Chondrocyte (in vitro differentiated cells): ENCODE measurements at places on chromosomes 11 and 22. TPM values are rescaled to one million over a fixed set of nuclear protein-coding genes. Genes with fewer than 3 reads are reported as not detected.

CATSPERZ gene
- 0.92 to 1.0 TPM in 2 of 3 replicates, not detected in the other for total RNA-seq

VWCE gene
- 2.4 to 4.1 TPM (median 3.6 TPM) in 3 replicates for total RNA-seq

TREH gene
- total RNA-seq, result not detected in 3 replicates

GAS2 gene
- total RNA-seq, result 1.2 to 1.7 TPM (median 1.6 TPM) in 3 replicates

NAALAD2 gene
- 0.23 to 1.7 TPM (median 1.1 TPM) in 3 replicates for total RNA-seq

GRCh38 chr11:96322775-96323641 lies 20.0 kb downstream of the MAML2 start:
- no peak overlapping the region for H3K4me3 ChIP-seq
- no peaks in the 10 kb centered on the region for H3K27me3 ChIP-seq
- peaks cover 1% of the 10 kb centered on the region for H3K36me3 ChIP-seq
- peaks cover 93% of the 10 kb centered on the region for H3K4me1 ChIP-seq
- DNase-seq, result no peak

DNA sequence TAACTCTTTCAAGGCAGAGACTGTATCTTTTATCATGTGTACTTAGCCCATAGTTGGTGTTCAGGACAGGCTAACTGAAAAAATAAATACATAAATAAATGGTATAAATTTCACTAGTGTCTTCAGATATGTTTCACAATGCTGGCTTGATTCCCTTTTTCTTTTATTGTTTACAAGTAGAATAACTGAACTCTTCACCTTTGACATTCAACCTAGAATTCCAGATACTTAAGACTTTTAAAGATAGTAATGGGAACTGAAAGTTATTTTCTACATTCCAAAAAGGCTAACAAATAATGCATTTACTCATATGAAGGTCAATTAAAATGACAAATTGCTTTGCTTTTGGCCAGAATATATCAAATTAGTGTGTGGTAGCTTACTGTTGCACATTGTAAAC lies 411.3 kb upstream of the TENM4 start:
- DNase-seq, result no peak
- no peak overlapping the region for H3K27ac ChIP-seq
- peaks cover 6% of the 10 kb centered on the region for H3K27me3 ChIP-seq
- H3K4me3 ChIP-seq, result no peak overlapping the region
- H3K4me1 ChIP-seq, result no peaks in the 10 kb centered on the region

- peaks cover 9% of the 10 kb centered on the region for H3K36me3 ChIP-seq
- no peak overlapping the region for H3K4me3 ChIP-seq
- no peak for DNase-seq
Measured at GRCh38 chr11:12358302-12359188, 18.8 kb upstream of the PARVA start.

GRCh38 chr11:75149766-75150465 lies 991 bp upstream of the SLCO2B1 start:
- no peak for DNase-seq
- H3K4me1 ChIP-seq, result no peaks in the 10 kb centered on the region
- H3K27me3 ChIP-seq, result peaks cover 16% of the 10 kb centered on the region
- no peak overlapping the region for H3K4me3 ChIP-seq

DNA sequence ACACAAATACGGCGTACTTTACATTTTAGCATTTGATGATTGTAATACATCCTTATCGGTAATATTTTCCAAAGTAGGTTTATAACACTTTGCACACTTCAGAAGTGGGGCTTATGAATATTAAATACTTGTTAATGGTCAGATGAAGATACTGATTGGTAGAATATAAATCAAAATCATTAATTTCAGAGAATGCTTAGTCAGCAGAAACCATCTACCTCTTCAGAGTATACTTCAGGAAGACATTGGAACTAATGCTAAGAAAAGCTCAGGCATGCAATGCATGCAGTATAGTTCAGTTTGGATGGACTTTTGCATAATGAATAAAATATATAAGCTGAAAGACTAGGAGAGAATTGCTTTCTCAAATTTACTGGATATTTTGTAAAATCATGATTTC lies 19.7 kb upstream of the TECTA start:
- no peak overlapping the region for H3K4me3 ChIP-seq
- no peak overlapping the region for H3K27ac ChIP-seq
- DNase-seq, result no peak
- H3K4me1 ChIP-seq, result peaks cover 3% of the 10 kb centered on the region
- H3K36me3 ChIP-seq, result peaks cover 8% of the 10 kb centered on the region
- no peaks in the 10 kb centered on the region for H3K27me3 ChIP-seq

DNA sequence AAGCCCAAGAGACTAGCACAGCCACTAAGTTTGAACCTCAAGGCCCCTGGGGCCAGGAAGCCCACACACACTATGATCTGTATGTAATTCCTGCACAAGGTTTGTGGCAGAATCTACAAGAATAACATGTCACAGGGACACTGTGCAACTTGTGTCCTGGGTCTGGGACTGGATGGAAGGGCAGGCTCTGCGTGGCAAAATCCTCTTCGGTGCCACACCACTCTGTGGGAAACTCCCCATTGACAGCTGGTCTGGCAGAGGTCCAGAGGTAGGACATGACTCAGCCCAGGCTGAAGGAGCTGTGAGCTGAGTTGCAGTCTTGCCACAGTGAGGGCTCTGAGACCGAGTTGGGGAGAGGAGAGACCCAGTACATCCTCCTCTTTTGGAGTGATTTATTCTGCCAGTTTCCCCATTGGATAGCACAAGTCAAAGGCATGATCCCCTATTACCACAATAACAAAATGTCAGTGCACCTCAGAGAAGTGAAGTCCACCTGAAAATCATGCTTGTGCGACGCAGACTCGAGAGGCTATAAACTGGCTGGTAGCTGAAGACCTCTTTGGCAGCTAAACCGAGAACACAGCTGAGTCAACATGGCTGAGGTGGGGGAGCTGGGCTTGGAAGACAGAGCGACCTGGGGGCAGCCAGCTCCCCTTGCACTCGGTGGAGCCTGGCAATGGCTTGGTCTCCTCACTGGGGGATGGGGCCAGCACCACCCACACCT lies 23.3 kb upstream of the SERPIND1 start:
- peaks cover 15% of the 10 kb centered on the region for H3K36me3 ChIP-seq
- DNase-seq, result no peak
- no peaks in the 10 kb centered on the region for H3K27me3 ChIP-seq

- no peaks in the 10 kb centered on the region for H3K36me3 ChIP-seq
- H3K4me1 ChIP-seq, result peaks cover 13% of the 10 kb centered on the region
- no peaks in the 10 kb centered on the region for H3K27me3 ChIP-seq
- H3K4me3 ChIP-seq, result no peak overlapping the region
Measured at GRCh38 chr11:103923451-103923931, 112.9 kb upstream of the DDI1 start.

- H3K4me3 ChIP-seq, result no peak overlapping the region
- peaks cover 27% of the 10 kb centered on the region for H3K27me3 ChIP-seq
- no peak for DNase-seq
- H3K36me3 ChIP-seq, result no peaks in the 10 kb centered on the region
- no peaks in the 10 kb centered on the region for H3K4me1 ChIP-seq
- no peak overlapping the region for H3K27ac ChIP-seq
Measured at GRCh38 chr11:84526250-84526649, 1100.9 kb downstream of the DLG2 start.

- no peaks in the 10 kb centered on the region for H3K36me3 ChIP-seq
- H3K27ac ChIP-seq, result no peak overlapping the region
- H3K27me3 ChIP-seq, result peaks cover 40% of the 10 kb centered on the region
- H3K4me1 ChIP-seq, result peaks cover 12% of the 10 kb centered on the region
- DNase-seq, result peak; percentile 19
Measured at GRCh38 chr11:116576526-116576925, 196.3 kb downstream of the BUD13 start.

DNA sequence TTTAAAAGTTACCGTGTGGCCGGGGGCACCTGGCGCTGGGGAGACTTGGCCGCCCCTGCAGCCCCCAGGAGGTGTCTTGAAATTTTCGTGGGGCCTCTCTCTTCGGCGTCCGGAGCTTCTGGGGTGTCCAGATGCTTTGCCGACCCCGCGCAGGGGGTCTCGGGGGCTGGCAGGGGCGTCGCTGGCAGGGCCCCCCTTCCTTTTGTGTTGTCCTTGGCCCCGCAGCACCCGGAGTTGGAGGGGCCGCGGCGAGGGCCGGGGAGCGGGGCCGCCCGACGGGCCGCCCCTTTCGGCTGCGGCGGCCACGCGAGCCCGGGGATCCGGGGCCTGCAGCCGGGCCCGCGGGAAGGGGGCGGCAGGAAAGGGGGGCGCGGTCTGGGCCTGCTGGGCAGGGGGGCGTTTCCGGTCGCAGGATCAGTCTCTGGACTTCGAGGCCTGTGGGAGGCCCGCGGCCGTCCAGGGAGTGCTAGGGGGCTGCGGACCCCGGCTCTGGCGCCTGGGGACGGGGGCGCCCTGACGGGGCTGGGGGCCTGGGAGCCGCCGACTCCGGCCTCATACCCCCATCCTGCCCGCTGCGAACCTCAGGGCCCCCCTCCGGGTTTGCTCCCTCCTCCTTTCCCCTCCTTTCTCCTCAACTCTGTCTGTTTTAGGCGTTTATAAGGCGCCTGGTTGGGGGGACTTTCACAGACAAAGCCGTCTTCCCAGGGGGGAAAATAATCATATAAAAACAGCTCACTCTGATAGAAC lies 869 bp downstream of the ZC3H7B start:
- no peak for DNase-seq
- H3K27me3 ChIP-seq, result no peaks in the 10 kb centered on the region
- H3K36me3 ChIP-seq, result no peaks in the 10 kb centered on the region
- peak overlapping the region; percentile 80 for H3K27ac ChIP-seq
- peak overlapping the region; percentile 77 for H3K4me3 ChIP-seq

- H3K27me3 ChIP-seq, result no peaks in the 10 kb centered on the region
- no peak overlapping the region for H3K27ac ChIP-seq
- H3K36me3 ChIP-seq, result peaks cover 1% of the 10 kb centered on the region
- DNase-seq, result no peak
- H3K4me3 ChIP-seq, result no peak overlapping the region
Measured at GRCh38 chr11:92511522-92512203, 287.0 kb downstream of the FAT3 start.

DNA sequence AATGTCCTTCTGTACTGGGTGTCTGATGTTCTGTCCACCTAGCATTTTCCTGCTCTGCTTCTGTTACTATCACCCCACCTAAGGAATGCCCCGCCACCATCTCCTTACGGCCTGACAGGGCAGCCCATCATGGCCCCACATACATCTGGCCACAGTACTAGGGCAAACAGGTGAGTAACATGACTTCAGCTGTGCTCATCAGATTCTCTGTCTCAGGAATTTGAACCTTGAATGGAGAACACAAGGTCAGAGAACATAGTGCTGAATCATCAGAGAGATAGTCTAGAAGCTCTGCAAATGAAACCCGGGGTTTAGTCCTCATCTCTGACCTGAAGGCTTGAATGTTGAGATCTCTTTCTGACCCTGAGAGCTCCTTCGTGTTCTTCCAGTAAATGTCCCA lies 32.4 kb downstream of the ZC3H12C start:
- H3K4me3 ChIP-seq, result no peak overlapping the region
- H3K27me3 ChIP-seq, result no peaks in the 10 kb centered on the region
- DNase-seq, result no peak
- no peaks in the 10 kb centered on the region for H3K36me3 ChIP-seq
- H3K4me1 ChIP-seq, result peaks cover 52% of the 10 kb centered on the region

DNA sequence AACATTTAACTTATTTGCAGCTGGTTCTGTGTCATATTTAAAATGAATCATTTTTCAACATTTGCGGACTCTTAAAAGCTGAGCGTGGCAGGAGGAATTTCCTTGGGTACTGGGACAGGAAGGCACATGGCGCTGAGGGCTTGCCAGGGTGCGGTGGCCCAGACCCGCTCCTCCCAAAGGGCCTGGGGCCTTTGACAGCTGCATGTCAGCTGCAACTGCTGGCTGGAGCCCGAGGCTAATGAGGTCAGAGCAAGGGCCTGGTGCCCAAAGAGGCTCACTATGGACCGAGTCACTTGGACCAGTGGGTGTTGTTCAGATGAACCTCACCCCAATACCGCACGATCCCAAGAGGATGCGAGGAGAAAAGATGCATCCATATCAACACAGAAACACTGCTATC lies 326.9 kb downstream of the CTTN start:
- no peak for DNase-seq
- H3K27me3 ChIP-seq, result peaks cover 39% of the 10 kb centered on the region
- no peak overlapping the region for H3K4me3 ChIP-seq
- H3K4me1 ChIP-seq, result no peaks in the 10 kb centered on the region

DNA sequence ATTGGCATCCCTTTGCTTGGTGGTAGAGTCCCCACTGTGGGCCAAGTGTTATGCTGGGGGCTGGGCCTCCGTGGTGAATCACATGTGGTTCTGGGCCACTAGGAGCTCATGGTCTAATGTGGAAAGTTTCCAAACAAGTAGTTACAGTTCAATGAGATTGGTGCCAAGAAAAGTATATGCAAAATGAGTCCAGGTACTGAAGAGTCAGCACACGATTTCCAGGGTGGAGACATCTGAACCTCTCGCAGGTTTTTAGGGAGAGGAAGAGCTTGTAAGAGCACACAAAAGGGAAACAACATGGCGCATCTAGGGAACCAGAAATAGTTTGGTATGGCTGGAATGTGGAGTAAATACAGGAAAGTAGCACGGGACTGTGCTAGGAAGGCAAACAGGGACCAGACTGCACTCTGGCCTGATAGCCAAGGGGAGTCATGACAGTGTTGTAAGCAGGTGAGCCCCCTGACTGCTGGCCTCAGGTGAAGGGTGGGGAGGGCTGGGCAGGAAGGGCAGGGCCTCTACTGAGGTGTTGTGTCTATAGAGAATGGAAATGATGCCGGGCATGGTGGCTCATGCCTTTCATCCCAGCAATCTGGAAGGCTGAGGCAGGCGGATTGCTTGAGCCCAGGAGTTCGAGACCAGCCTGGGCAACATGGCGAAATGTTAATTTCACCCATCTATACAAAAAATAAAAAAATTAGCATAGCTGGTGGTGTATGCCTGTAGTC lies 12.6 kb downstream of the POLR2F start:
- no peak for DNase-seq
- no peaks in the 10 kb centered on the region for H3K27me3 ChIP-seq
- peaks cover 33% of the 10 kb centered on the region for H3K36me3 ChIP-seq
- peaks cover 22% of the 10 kb centered on the region for H3K4me1 ChIP-seq
- peak overlapping the region; percentile 87 for H3K27ac ChIP-seq
- no peak overlapping the region for H3K4me3 ChIP-seq

DNA sequence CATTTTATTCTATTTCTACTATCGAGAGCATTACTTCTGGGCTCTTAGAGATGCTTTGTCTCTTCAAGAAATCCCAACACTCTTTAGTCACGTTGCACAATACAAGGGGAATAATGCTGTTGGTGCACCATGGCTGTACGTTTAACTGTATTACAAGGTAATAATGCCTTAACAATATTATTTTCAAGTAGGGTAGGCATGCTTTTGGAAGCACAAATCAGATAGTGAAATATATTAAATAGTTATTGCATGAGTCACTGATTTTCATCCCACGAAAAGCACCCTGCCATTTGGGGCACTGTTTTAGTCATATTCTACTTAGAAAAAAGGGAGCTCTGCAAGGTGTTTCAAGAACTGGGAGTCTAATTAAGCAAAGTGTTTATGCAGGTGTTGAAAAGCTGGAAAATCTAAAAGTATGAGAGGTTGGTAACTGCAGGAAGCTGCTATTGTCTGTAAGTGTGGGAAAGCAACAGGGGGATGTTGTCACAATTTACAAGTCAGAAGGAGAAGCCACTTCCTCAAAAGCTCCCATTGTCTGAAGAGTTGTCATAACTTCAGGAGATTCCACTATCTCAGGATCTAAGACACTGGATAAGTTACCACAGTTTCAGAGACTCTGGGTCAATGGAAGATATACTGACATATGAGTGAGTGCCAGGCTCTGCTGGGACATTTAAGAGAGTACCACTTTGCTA lies 218.2 kb downstream of the JRKL start:
- no peak overlapping the region for H3K27ac ChIP-seq
- peaks cover 7% of the 10 kb centered on the region for H3K27me3 ChIP-seq
- H3K36me3 ChIP-seq, result no peaks in the 10 kb centered on the region
- H3K4me3 ChIP-seq, result no peak overlapping the region
- no peaks in the 10 kb centered on the region for H3K4me1 ChIP-seq
- DNase-seq, result no peak
